Omental fat pad (tissue), 4 donors: ENCODE measurements at places on chromosomes 11 and 22. TPM values are rescaled to one million over a fixed set of nuclear protein-coding genes. Genes with fewer than 3 reads are reported as not detected.

DNA sequence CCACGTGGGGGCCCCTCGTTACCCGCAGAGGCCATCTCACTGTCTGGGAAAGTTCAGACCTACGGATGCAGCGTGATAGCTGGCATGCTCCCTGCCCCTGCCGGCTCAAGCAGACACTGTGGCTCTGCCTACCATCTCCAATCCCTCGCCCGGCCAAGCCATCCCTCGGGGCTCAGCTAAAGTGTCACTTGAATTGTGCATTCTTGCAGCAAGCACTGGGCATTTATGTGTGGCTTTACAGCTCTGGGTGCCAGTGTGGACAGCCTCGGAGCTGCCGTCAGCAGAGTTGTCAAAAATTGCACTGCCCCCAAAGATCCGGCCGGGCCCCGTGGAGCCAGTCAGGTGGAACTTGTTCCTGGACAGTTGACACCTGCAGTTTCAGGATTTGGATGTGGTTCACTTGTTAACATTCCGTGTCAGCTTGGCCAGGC, 75.0 kb upstream of the FGF3 start:
- DNase-seq, result no peak

- DNase-seq, result no peak
These were observed 49.9 kb downstream of the BTG4 start for GRCh38 chr11:111462329-111462728.

DGCR6 gene
- 0.84 TPM for total RNA-seq

DNA sequence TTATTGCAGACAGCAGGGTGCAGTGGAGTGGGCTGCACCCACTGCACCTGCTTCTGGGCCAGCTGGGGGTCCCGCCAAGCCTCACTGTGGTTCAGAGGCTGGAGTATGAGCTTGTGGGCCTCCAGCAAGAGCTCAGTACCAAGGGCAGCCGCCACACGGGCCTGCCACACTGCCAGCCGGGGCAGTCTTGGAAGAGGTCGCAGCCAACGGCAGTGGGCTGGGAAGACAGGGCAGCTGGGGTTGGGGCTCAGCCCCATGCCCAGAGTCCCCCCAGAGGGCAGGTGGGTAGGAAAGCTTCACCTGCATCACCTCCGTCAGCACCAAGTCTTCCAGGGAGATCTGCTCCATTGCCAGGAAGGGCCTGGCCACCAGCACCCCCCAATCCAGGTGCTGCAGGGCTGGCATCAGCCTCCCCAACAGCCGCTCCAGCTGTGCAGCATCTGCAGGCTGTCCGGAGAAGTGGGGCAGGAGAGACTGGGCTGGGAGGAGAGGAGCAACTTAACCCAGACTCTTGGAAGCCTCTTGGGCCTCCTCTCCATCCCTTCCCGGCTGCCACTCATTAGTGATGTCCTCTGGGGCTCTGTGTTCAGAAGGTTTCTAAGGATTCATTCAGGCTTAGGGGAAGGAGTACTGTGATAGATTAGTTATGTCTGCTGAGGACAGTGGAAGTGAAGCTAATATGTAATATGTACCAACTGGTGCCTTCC, 1.1 kb upstream of the GSTT4 start:
- DNase-seq, result no peak

A4GALT gene
- 10.8 TPM for total RNA-seq

- DNase-seq, result no peak
These were observed 138.6 kb downstream of the TEAD1 start for GRCh38 chr11:12812849-12813248.

DNA sequence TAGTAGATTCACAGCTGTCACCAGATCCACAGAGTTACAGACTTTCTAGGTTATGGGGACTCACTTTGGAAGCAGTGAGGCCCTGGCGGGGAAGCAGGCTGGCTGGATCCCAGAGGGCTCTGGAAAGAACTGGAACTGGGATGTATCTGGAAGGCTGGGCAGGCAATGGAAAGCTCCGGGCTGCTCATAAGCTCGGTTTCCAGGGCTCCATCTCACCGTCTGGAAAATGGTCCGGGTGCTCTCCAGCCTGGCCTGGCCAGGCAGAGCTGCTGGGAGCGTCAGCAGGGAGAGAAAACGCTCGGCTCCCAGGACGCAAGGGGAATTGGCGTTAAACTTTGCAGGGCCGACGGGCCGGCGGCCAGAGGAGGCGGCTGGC, 335 bp upstream of the SEZ6L start:
- DNase-seq, result no peak

- DNase-seq, result no peak
These were observed 10.2 kb upstream of the AMPD3 start for GRCh38 chr11:10444725-10445315.

ANGPTL5 gene
- total RNA-seq, result 3.2 TPM

MRGPRE gene
- not detected for total RNA-seq
